ENCODE measurements at places on chromosomes 1 and 21. TPM values are rescaled to one million over a fixed set of nuclear protein-coding genes. Genes with fewer than 3 reads are reported as not detected.

DNA sequence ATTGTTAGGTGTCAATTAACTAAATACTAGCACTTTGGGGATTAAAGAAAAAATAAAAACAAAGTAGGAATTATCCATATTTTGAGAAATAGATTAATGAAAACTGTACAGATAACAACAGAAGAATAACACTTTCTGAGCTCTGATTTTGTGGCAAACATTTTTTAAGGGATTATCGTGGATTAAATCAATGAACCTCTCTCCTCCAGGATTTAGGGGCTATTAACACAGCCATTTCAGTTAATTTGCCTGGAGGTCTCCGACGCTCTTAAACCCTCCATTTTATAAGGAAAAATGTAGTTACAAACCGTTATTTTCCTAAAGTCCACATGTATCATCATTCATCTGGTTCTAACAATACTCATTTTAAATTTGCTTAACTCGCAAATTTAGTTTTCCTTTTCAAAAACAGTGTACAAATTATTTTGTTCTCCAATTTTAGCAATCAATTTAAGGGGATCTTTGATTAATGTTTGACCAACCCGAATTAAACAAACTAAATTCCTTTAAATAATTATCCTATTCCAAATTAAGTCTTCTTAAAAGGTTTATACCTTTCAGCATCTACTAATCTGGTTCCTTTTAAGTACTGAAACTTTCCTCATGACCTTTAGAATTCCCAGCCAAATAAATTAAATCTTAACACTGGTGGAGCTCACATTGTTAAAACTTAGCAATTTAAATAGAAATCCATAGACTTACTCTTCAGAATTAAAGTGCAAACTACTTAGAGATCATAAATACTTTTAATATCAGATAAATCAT, 30.7 kb upstream of the RNF187 start:
- DNase-seq: no peak

Gene BNIPL
- total RNA-seq: 4.7 TPM

Gene SLC1A7
- not detected for total RNA-seq

Gene MTARC1
- 2.0 TPM for total RNA-seq

- no peak for DNase-seq
Measured at GRCh38 chr1:2906085-2906484, 104.6 kb upstream of the TTC34 start.

Gene EPHA2
- total RNA-seq: 117 TPM

- DNase-seq: no peak
Measured at GRCh38 chr1:196527919-196528318, 80.3 kb downstream of the KCNT2 start.

DNA sequence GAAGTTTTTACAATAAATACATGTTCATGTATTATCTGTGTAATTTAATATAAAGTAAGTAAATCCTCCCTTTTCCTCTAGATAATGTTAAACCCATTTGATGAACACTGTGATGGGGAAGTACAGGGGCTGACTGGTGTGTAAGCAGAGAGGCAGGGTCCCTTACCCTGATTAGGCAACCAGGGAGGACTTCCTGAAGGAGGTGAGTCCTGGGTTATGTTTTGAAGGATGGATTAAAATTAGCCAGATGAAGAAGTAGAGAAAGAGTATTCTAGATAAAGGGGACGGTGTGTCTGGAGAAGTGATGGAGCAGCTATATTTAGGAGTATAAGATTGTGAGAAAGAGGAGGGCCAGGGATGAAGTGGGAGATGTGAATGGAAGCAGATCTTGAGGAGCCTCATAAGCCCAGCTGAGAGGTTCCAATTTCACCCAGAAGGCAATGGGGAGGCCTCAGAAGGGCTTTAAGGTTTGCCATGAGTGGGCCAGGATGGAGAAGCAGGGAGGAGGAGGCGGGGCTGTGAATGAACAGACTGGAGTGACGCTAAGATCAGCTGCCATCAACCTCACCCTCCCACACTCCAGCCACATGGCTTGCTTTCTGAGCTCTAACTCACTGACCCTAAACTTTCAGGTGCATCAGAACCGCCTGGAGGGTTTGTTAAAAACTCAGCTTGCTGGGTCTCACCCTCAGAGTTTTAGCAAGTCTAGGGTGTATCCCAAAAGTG, 30.9 kb upstream of the ID3 start:
- DNase-seq: no peak

All from bronchial epithelial cell (primary cell).